NCI-H526 (cell line): ENCODE measurements at places on chromosomes 3 and 15.

GRCh38 chr15:75577401-75578172 lies 1.5 kb downstream of the PTPN9 start:
- DNase-seq, result peak; percentile 22

DNA sequence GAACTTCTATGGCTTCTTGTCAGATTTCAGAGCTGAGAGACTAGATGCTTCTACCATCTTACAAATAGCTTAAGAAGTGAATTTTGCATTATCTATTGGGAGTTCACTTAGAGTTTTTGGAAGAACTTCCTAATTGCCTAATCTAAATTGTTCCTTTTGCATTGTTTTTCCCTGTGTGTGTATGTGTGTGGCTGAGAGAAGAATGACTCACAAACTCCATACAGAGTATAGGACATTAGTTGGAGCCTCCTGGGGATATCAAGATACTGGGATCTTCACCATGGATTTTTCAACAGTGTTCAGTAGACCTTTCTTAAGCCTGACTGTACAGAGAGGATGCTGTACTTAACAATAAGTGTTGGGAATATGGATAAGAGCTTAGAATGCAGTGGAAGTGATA lies 10.9 kb downstream of the TLNRD1 start:
- no peak for DNase-seq

- peak; percentile 95 for DNase-seq
These were observed 32.3 kb downstream of the RNU5B-1 start for GRCh38 chr15:65336493-65337435.

GRCh38 chr3:52535411-52536111 lies 844 bp upstream of the UQCC5 start:
- no peak for DNase-seq

DNA sequence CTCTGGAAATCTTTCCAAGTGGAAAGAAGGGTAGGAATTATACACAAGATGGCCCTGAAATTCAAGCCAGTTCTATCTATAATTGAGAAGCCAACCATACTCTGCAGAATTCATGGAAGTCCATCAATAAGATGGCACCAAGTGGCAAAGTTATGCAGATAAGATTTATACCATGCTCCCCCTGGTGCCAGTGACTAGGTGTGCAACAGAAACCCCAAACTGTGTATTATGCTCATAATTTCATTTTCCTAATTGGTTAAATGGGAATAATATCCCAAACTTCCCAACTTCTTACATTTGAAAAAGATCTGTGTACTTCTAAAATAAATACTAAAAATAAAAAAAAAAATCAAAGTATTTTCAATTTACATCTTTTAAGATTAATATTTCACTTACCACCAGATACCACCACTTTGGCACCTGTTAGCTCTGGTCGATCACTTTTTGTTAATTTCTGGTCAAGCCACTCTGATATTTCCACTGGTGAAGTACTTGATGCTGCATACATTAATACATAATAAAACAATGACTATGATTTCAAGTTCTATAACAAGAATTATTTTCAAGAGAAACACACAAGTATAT lies 25.9 kb downstream of the ETFA start:
- no peak for DNase-seq

GRCh38 chr15:100175406-100176114 lies 166.2 kb downstream of the ADAMTS17 start:
- DNase-seq, result no peak

- DNase-seq, result no peak
These were observed 44.9 kb downstream of the METTL6 start for GRCh38 chr3:15382405-15382923.

GRCh38 chr3:113914646-113915045 lies 33.2 kb upstream of the ZDHHC23 start:
- no peak for DNase-seq

DNA sequence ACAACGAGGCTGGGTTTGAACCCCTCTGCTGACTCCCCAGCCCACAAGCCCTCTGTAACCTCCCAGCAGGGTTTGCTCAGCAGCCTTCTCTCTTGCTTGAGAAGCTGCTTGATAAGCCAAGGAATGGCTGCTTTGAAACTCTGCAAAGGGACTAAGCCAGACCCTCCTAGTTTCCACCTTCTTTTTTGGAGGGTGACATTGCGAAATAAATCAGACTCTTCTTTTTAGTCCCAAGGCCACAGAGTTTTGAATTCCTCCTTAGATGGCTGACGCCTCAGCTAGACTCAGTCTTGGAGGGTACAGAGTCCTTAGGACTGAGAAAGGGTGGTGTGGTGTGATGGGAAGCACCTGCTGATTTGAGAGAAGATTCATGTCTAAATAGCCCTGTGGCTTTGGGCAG lies 1.2 kb downstream of the TGM4 start:
- no peak for DNase-seq

GRCh38 chr3:43288850-43289249 lies 2.5 kb downstream of the SNRK start:
- DNase-seq, result no peak

DNA sequence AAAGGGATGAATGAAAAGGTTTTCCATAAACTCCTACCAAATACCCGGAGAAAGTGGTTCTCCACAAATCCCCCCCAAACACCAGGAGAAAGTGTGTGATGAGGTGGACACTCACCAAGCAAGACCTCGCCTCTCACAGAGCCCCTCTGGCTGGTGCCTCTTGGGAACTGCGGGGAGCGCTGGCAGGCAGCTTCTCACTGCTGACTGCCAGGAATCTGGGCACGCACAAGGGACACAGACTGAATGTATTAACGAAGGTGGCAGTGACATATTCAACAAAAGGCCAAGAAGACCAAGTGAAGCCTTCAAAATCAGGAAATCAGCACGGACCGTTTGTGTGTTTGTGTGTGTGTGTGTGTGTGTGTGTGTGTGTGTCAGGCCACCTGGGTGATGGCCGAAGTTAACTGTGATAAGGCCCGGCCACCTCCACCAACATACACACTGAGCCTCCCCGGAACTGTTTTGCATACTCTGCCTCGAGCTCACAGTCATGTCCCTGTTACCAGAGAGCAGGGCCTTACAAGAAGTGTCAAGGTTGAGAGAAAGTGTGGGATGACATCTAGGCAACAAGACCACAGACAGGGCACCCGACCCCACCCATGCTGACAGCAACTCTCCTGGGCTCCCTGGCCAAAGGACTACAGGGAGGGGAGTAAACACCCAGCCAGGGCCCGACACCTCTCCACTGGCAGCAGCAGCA lies 18.0 kb downstream of the ATP10A start:
- DNase-seq, result peak; percentile 62

DNA sequence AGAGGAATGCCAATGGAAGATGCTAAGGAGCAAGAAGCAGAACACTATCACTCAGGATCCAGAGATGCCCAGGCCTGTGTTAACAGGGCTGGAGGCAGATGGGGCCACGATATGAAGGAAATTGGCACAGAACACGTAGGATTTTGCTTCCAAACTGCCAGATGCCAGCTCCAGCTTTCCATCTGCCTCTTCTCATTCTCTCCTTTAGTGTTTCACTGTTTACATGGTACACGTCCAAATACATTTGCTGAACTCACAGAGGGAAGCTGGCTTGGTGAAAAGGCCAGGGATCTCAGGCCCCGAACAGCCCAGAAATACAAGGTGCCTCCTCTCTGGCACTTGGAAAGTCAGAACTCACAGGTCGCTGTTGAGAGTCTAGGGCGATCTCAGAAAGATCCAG lies 187.0 kb downstream of the NTRK3 start:
- DNase-seq, result no peak

DNA sequence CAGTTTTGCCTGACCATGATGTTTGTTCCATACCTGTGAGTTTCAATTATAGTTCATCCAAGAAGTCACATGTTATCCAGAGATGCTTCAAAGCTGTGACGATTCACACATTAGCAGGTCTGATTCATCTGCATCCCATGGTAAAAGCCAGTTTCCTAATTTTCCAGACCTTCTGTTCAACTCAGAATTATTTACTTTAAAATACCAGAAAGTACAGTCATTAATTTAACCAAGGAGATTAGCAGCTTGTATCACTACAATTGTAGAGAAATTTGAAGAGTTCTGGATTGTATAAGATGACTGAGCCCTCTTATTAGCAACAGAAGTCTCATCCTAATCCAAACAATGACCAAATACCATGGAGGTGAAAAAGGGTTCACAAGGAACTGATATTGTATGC lies 76.1 kb upstream of the THBS1 start:
- DNase-seq, result no peak

- no peak for DNase-seq
These were observed 193.4 kb upstream of the LINGO1 start for GRCh38 chr15:77826006-77826695.

DNA sequence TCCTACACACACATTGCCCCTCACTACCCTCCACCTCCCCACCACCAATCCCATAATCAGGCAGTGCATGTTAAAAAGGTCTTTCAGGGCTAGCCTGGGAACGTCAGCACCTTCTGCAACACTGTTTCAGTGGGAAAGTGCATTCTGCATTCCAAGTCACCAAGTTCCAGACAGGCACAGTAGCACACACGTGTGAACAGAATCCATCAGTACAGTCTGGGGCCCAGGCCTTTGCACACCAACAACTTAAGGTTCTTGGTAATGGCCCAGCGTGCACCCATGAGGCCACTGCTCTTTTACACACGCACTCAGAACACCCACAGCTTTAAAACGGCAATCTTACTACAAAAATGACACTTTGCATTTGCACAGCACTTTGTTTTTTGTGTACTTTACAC lies 1.2 kb downstream of the ANXA2 start:
- DNase-seq, result no peak

- no peak for DNase-seq
These were observed 12.6 kb downstream of the TM6SF1 start for GRCh38 chr15:83119968-83120581.

- DNase-seq, result no peak
These were observed 30.2 kb downstream of the EIF4E3 start for GRCh38 chr3:71695000-71695482.

- DNase-seq, result no peak
These were observed 40.0 kb upstream of the CMSS1 start for GRCh38 chr3:99777708-99778107.

- no peak for DNase-seq
These were observed 703.7 kb downstream of the NLGN1 start for GRCh38 chr3:174101244-174101643.

DNA sequence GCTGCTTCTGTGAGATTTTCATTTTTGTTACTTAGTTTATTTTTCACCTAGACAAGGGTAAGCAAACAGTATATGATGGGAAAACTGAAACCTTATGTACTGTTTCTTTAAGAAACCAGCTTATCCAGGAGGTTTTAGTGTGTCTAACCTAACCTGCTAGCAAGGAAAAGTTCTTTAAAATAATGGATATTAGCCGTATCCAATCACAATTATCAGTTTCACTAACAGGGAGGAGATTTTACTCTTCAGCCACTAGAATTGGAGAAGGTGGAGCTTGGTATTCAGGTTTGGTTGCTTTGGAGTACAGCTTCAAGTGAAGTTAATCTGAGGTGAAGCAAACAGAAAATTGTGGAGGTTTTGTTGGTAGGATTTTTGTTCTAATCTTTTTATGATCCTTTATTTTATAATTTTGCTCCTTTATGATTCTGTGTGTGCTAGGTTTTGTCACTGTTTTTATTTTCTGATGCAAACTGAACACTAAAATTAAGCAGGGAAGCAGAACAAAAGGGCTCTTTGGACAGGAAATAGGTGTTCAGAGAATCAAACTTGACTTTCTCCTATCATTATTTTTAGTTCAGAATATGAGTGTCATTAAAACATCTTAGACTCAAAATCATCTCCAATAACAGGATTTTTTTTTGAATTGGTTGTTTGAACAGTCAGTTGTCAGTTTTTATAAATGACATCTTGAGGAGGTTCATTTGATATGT lies 13.0 kb downstream of the ZFAND6 start:
- peak; percentile 90 for DNase-seq

DNA sequence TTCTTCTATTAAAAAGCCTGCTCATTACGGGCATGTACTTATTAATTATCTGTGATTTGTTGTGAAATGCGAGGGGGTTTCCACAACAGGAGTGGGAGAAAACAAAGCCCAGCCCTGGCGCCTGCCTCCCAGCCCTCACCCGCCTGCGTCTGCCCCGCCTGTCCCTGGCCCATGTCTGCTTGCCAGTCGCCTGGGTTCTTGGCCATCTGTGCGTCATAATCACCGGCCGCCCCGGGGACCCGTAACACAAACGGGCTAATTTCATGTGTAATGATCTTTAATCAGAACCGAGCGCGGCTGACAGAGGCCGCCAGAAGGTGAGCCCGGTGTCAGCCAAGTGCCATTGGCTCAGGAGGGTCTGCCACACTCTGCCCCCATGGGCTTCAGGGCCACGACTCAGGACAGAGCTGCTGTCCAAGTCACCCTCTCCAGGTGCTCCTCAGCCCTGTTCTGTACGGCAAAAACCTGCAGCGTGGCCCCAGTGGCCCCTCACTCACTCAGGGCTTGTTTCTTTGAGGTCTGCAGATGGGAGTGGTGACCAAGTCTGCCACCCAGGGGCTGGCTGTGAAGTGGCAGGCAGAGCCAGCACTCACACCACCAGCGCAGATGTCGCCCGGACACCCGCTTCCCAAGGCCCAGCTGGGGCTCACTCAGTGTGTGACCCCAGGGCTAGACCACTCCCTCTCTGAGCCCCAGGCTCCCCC lies 28.8 kb upstream of the TMEM115 start:
- no peak for DNase-seq

DNA sequence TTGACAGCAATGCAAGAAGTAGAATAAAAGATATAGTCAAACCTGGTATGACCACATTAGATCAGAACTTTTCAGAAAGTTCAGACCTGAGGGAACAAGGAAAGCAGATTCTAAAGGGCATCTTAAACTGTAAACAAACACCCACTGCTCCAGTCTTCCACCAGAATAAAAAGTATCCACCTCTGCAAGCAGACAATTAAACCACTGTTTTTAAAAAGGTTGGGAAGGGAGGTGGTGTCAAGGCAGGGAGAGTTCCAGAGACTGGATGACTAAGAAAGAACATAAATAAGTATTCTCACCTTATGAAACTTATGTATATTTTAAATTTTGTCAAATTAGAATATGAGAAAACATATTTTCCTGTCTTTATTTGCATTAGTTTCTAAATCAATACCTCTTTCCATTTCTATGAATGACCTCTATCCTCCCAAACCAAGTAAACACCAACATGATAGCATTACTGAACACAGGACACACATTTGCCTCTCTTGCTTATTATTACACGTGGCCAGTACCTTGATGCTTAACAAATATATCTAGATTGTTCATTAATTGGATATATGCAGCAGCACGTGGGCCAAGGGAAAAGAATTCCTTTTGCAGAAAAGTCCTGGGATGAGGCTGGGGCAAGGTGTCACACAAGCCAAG lies 31.6 kb downstream of the PIK3CB start:
- DNase-seq, result no peak

GRCh38 chr3:58999134-58999773 lies 50.6 kb downstream of the CFAP20DC start:
- DNase-seq, result no peak

DNA sequence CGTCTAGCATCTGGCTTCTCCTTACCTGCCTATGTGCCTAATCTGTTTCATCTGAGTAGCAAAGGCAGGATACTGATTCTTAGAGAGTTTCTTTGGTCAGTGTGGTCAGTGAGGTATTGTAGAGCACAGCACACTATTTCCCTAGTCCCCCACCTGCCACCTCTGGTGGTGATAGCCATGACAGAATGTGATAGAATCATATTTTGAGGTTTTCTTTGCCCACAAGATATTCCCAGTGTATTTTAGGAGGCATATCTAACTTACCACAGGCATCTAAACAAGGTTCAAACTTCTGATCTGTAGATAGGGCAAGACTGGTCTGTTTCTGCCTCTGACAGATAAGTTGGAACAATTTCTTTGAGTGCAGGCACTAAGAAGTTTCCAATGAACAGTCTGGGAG lies 188.0 kb downstream of the SOX2 start:
- DNase-seq, result no peak
